DMS79 (cell line): ENCODE measurements at places on chromosomes 2 and 18.

- no peak for DNase-seq
These were observed 37.0 kb upstream of the GRHL1 start for GRCh38 chr2:9914384-9915065.

DNA sequence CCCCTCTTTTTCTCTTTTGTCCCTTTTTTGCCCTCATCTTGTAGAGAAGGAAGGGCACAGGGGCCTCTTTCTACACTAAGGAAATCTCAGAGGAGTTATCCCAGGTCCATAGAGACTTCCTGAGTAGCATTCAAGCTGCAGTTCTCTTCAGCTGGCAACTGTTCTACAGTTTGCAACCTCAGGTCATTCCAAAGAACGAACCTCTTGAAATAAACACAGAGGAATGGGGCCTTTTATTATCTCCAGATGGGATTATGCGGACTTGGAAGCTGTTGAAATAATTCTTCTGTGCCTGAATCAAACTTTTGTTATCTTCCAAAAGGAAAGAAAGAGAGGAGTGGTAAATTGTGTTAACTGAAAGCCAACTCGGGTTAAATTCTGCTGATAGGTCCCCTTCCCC lies 31.0 kb upstream of the NFE2L2 start:
- no peak for DNase-seq

GRCh38 chr2:69083235-69083748 lies 70.3 kb downstream of the ANTXR1 start:
- DNase-seq = no peak

GRCh38 chr2:233638836-233639235 lies 2.6 kb downstream of the UGT1A10 start:
- no peak for DNase-seq

DNA sequence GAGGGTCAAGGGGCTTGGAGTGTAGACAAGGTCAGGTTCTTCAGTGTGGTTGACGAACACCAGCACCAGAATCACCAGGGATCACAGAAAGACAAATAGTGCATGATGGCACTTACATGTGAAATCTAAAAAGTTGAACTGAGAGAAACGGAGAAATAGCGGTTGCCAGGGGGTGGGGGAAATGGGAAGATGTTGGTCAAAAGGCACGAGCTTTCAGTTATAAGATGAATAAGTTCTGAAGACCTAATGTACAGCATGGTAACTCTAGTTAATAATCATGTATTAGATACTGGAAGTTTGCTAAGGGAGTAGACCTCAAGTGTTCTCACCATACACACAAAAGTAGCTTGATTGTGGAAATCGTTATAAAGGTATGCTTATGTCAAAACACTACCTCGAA lies 43.7 kb upstream of the DARS1 start:
- DNase-seq = no peak

DNA sequence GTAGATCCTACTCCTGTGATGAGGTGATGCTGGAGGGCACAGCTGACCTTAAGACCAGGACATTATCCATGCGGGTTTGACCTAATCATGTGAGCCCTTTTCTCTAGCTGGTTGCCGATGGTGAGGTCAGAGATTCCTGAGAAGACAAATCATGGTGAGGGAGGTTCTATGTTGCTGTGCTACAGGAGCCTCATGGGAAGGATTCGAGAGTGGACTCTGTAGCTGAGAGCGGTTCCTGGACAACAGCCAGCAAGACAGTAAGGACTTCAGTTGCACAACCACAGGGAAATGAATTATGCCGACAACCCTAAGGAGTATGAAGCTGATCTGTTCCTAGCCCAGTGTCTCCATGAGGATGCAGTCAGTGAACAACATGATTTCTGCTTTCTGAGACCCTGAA lies 80.4 kb downstream of the EPB41L3 start:
- peak; percentile 39 for DNase-seq

DNA sequence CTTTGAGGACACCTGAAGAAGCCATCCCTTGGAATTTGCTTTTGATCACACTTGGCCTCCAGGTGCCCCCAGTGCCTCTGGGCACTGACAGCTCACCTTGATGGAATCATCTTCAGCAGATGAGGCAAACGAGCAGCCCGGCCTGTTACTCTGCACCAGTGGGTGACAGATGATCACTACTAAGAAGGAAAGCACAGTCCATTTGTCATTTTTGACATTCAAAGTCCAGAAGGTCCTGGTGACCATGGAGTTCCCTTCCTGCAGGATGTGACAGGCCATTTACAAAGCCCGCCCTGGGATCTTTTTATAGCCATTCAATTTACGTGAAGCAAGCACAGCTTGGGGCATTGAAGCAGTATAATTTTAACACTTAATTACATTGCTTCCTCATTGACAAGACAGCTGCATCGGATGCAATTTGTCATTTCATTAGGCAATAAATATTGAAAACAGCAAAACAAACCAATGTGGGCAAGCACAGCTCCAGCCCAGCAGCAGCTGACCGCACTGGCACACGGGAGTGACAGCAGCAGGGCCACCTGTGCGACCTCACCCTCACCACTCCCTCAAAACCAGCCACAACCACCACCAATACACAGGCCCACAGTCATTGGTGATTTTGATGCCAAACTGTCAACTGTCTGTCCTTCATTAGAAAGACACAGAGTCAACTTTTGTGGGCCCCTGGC lies 76.0 kb upstream of the SLC66A3 start:
- DNase-seq = no peak

DNA sequence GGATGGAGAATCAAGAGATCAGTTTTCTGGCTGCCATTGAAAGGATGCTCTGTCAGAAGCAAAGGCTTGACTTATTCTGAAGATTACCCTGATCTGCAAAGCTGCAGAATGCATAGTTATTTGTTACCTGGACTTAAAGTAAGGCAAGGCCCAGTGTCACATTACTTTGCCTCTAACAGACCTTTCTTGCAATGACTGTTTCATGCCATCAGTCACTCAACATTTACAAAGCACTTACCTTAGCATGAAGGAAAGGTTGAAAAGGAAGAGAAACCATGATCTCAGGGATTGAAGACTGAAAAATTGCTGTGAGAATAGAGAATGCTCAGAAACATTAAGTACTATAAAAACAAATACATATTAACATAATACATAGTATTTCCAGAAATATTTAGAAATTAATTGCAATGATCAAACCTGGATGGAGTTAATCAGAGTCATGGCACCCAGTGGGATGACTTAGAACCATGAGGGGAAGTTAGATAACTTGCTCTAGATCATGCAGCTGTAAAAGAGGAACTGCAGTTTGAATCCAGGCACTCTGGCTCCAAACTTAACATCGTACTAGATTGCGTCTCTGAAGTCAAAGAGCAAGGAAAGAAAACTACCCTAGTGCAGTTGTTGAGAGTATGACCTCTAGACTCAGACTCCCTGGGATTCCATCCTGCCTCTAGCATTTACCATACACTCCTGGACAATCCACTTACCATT lies 26.5 kb upstream of the FAM117B start:
- DNase-seq = no peak

GRCh38 chr2:26809876-26810577 lies 24.2 kb downstream of the CENPA start:
- DNase-seq = no peak

DNA sequence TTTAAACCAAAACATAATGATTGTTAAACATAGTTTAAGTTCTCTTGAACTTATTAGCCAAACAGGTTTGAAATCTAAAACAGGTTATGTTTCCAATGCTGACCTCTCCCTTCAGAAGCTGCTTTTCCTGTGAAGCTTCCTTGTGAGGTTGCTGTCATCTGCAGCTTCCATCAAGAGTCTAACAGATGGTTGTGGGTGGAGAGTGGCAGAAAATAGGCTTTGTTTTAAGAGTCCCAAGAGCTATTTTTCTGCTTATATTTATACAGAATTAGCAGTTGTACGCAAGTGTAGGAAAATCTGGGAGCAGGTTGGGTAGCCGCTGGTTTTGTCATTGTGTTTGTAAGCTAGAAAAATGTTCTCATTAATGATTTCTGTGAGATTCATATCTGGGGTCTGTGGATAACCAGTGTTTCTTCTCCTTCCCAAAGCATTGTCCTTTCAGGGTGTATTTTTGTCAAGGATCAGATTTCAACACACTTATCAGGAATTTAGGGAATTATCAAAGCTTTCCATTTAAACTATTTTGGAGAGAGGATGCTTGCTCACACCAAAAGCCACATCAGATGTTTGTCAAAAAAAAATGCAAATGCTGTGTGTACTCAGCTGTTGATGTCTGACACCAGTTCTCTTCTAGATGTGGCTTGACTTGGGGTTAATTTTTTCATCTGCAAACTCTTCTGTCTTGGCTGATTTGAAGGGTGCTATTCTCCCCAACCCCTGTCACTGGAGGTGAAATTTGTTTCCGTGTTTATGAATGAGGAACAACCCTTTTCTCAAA lies 78.1 kb upstream of the KIF5C start:
- DNase-seq = no peak

- DNase-seq = no peak
These were observed 261.5 kb downstream of the MREG start for GRCh38 chr2:215751911-215752272.

DNA sequence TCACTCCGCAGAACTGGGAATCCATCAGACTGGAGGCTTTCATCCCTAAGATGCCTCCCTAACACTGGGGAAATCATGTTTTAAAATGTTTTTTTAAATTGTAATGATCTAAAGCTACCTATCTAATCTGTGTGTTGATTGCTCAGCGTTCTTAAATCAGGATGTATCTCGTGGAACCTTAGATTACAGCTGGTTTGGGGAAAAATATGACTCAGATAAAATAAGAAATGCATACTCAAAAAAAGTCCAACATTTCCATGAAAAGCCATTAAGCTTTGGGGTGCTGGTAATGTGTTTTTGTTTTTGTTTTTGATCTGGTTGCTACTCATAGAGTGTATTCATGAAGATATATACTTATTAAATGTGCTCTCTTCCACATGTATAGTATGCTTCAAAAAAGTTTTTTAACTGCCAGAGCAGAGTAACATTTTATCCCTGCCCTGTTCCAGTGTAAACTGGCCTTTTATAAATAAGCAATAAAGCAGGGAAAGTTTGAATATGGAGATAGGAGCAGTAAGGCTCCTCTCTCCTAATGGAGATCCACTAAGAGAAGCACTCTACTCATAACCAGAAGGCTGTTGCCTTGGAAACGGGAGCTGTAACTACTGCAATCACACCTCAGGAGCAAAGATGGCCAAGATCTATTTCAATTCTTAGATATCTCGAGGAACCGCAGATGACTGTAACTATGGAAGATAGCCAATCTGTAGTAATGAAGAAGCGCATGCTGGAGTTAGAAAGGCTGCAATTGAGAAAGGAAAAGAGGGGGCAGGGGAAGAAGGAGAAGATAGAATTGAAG lies 41.6 kb downstream of the ANKRD44 start:
- no peak for DNase-seq

- no peak for DNase-seq
These were observed 225.3 kb upstream of the AGAP1 start for GRCh38 chr2:235268535-235268934.

- no peak for DNase-seq
These were observed at the start of gene PKDCC for GRCh38 chr2:42047488-42048298. TSS of gene PKDCC (plus strand) at chr2:42048021. CDS start at chr2:42048200, 179 bp downstream.

DNA sequence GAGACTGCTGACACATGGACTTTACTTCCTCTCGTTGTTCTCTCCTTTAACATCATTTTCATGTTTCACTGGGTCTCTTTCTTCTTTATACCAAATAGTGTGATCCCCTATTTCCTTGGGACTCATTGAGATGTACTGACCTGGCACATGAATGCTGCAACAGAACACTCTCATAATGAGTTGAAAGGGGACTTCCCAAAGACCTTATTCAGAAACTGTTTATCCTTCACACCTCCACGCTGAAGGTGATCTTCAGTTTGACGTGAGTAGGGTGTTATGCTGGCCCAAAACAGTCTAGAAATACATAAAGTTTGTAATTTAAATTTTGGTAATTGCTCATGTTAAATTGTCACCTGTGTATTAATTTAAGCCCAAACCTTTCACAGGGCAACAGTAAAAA lies 1096.8 kb upstream of the GYPC start:
- DNase-seq = no peak

DNA sequence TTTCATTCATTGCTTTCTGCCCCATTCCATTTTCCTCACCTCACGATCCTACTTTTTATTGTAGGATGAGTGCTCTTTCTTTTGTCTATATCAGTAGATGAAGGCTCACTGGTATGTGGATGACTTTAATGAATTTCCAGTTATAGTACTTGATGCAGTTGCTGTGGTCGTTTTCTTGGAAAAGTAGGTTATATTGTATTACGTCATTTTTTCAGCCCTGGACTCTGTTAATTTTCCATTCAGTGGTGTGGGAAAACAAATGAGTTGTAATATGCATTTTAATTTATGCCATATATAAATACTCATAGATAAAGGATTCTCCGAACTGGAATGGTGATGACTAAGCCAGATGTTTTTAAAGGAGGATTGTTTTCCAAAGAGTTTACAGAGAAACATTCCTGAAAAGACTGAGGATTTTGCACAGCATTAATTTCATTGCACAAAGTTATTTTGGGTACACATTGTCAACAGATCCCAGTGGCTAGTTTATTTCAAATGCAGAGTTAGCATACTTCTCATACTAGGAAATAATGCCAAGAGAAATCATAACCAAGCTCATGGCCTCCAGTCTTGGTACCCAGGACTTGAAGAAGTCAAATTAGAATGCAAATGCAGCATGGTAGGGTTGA lies 189.7 kb downstream of the PAX3 start:
- DNase-seq = no peak

GRCh38 chr2:35294636-35295263 lies 1060.8 kb upstream of the CRIM1 start:
- no peak for DNase-seq
